ENCODE measurements at places on chromosomes 7 and 10.

DNA sequence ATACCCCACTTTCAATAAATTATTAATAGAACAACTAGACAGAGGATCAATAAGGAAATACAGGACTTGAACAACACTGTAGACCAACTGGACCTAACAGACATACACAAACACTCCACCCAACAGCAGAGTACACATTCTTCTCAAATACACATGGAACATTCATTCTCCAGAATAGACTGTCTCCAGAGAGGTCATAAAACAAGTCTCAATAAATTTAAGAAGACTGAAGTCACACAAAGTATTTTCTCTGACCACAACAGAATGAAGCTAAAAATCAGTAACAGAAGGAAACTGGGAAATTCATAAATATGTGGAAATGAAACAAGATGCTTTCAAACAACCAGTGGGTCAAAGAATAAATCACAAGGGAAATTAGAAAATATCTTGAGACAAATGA lies 119.8 kb downstream of the SMURF1 start:
- DNase-seq, result no peak

DNA sequence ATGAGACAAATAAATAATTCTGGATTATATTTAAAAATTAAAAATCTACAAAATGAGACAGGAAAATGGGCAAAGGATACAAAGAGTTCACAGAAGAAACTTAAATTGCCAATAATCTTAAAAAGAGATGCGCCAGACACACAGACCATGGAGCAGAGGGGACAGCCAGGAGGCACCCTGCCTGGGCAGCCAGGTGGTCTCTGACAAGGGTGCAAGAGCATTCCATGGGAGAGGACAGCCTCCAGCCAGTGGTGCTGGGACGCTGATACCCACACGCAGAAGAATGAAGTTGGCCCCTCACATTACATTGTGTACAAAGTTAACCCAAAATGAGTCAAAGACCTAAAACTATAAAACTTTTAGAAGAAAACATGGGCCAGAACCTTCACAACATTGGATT lies 106.3 kb downstream of the NKX6-2 start:
- DNase-seq, result no peak

- peak; percentile 49 for DNase-seq
Measured at GRCh38 chr7:87475359-87476178, at the start of gene ABCB4. ABCB4 (minus strand) TSS chr7:87475680; CDS start chr7:87475465, 215 bp downstream.

DNA sequence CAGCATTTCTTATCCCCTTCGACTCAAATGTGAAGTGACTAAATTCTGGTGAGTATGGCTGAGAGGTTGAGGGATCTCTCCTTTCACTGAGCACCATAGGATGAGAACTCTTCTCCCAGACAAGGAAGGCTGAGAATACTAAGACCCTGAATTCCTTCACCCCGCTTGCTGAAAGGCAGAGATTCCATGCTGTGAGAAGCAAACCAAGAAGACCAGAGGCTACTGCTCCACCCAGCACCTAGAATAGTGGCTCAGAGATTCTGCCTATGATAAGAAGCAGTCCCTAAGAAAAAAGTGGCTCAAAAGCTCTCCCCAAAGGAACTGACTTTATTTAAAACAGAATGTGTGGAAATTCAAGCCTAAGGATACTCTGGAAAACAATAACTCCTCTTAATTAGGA lies 26.7 kb upstream of the WNT2 start:
- DNase-seq, result no peak

GRCh38 chr10:37015498-37015897 lies 109.9 kb upstream of the ANKRD30A start:
- no peak for DNase-seq

DNA sequence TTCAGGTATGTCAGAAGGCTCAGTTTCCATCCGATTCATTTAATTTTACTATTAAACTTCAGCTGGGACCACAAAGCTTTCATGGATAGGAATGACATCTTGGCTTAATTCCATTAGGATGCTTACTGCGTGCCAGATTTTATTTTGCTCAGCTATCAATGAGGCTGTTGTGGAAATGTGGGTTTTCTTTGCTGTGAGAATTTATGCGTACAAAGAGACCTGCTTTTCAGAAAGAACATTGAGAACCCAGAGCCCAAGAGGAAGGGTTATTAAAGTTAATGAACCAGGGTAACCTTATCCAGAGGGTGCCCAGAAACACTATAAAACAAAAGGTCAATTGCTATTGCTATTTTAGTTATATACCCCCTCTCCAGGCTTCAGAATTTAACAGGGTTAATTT lies 98.3 kb downstream of the MKLN1 start:
- peak; percentile 46 for DNase-seq

DNA sequence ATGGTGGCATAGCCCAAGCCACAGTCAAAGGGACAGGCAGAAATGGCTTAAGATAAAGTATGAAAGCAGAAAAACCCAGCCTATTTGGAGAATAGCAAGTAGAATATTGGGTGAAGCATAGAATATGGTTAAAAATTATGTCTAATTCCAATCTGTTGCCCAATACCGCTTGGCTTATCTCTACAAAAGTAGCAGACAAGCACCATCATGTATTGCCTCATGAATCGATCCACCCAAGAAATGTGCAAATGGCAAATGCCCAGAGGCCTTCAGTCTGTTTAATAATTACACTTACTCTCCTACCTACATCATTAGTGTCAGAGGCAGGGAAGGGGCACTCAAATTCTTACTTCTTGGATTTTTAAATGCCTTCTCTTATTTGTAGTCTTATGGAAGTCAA lies 130.9 kb upstream of the ADAM12 start:
- DNase-seq, result no peak

DNA sequence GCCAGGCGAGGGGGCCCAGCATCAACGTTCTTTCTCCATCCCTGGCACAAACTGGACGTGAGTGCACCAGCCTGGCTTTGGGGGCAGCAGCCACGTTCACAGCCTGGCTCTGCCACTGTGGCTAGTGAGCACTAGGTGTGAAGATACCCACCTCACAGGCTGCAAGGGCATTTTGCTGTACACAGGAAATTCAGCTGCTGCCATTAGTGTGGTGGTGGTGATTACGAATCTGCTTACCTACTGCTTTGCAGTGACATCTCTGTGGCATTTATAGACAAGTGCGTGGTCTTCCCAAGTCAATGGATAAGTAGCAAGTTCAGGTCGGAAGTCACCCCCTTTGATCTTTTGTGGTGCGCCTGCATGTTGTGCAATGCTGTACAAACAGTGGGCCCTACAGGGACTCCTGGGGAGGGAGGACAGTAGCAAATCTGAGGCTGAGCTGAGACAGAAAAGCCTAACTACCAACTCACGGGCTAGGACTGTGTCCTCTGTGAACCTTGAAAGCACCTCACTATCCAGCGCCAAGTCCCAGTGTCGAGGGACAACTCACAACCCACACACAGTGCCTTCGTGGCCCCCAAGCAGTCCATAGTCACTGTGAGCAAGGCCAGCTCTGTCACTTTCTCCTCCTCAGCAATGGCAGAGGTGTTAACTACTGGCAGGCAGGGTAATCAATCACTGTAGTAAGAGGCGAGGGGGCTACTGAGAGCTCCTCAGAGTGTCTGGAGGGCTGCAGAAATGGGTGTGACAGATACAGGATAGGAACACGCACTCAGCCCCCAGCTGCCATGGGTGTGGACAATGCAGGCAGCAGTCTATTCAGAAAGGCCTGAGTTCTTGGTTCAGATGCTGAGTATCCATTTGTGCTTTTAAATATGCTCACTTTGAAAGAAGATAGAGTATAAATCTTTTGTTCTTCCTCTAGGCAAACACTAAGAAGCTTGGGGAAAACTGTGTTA lies 17.0 kb upstream of the MMP21 start:
- DNase-seq, result no peak

DNA sequence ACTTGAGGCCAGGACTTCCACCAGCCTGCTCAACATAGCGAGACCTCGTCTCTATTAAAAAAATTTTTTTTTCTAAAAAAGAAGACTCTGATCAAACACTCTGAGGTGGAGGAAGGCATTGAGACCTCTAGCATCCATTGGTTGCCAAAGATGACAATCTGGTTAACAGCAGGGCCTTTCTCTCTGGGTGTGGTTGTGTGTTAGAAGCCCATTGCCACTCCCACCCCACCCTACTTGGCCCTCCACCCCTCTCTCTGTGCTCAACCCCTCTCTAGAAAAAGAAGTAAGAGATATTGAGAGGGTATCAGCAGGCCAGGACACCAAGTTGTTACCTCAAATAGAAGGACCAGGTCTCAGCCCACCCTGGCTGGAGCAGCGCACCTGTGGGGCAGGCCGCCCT lies 57.4 kb upstream of the MXI1 start:
- no peak for DNase-seq

DNA sequence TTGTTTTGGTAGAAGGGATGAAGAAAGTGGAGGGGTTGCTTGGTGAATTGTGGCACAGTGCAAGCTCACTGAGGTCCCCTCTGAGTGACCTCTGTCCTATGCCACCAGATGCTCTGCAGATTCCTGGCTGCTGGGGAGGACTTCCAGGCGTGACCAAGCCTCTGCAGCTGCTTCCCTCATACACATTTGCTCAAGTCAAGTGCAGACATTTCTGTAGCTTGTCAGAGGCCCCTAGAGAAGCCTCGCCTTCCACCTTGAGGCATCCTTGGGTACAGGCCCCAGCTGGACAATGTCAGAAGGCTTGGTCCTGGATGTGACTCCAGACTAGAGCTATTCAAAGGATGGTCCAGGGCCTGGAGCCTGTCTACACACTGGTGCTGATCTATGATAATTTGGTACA lies 464.2 kb downstream of the PLXNA4 start:
- no peak for DNase-seq

- no peak for DNase-seq
Measured at GRCh38 chr7:36310897-36311296, 78.8 kb upstream of the ANLN start.

DNA sequence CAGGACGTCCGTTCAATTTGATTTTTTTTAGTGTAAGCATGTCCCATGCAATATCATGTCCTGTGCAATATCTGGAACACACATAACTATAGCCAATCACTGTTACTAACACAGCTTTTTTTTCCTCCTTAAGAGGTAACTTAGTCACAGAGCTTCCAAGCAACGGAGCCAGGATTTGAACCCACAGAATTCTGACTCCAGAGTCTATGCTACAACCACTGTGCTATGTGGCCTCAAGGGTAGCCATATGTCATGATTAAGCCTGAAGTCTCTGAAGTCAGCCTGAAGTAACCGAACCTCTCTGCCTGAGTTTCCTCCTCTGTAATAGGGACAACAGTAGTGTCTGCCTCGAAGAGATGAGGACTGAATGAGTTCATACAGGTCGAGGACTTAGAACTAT lies 42.2 kb upstream of the TCF7L2 start:
- no peak for DNase-seq

GRCh38 chr7:21948364-21948763 lies 2.7 kb upstream of the CDCA7L start:
- no peak for DNase-seq

- peak; percentile 91 for DNase-seq
Measured at GRCh38 chr10:102419269-102420180, 940 bp upstream of the PSD start.

DNA sequence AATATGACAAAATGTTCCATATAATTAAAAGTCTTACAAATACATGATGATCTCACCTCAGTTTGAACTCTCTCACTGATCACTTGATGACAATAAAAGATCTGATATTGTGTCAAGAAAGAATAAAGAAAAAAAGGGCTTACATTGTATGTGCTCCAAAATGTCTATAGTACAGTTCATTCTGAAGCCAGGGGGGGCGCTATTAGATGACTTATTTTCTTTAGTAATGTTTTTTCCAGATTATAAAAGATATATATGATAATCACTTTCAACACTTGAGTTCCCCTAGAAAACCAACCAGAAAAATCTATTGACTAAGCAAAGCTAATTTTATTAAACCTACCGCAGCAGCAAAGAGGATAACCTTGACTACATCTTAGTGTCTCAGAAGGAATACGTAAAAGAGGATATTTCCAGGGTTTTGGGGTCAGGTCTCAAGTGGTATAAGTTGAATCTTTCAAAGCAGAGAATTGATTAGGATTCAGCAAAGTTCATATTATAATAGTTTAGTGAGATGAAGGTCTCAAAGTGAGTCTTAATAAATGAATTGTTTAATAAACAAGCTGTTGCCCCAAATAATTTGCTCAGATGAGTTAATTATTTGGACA lies 55.8 kb downstream of the PTN start:
- peak; percentile 27 for DNase-seq

GRCh38 chr7:70352088-70352487 lies 753.8 kb downstream of the AUTS2 start:
- DNase-seq, result no peak

GRCh38 chr10:47306387-47307210 lies 6.6 kb downstream of the GDF10 start:
- DNase-seq, result no peak

GRCh38 chr10:81215498-81215897 lies 659.5 kb upstream of the NRG3 start:
- no peak for DNase-seq

DNA sequence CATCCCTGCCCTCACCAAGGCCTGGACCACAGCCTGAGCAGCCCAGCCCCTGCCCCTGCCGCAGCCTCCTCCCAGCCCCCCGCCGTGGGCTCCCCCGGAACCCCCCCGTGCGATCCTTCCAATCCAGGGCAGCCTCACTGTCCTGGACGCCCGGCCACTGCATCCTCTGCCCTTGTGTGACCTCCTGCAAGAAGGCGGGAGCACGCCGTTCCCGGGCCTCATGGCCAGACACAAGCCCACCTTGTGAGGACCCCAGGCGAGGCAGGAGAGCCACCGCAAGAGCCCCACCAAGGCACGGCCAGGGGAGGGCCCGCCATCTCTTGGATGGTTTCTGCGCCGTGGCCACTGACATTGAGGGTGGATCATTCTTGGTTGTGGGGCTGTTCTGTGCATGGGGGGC lies 7.8 kb upstream of the LFNG start:
- no peak for DNase-seq

GRCh38 chr7:30644286-30644955 lies 37.8 kb downstream of the CRHR2 start:
- DNase-seq, result no peak

All from NCI-H69 (cell line).